Activated T-cell treated with anti-CD3 and anti-CD28 coated beads for 48 hours (primary cell): ENCODE measurements at places on chromosomes 13 and 19.

DNA sequence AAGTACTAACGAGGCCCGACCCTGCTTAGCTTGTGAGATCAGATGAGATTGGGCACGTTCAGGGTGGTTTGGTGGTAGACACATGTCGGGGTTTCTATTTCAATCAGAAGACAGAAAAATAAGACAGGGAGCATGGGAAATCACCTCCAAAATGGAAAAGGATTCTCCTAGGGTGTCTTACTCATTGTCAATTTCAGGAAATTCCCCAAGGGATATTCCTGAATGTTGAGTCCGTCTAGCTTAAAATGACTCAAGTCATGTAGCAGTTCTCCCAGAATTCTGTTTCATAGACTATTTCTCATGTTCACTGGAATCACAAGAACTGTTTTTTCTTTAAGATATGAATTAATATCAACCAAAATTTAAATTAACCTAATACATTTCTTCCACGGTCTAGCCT lies 380.1 kb downstream of the EFNB2 start:
- DNase-seq: no peak

DNA sequence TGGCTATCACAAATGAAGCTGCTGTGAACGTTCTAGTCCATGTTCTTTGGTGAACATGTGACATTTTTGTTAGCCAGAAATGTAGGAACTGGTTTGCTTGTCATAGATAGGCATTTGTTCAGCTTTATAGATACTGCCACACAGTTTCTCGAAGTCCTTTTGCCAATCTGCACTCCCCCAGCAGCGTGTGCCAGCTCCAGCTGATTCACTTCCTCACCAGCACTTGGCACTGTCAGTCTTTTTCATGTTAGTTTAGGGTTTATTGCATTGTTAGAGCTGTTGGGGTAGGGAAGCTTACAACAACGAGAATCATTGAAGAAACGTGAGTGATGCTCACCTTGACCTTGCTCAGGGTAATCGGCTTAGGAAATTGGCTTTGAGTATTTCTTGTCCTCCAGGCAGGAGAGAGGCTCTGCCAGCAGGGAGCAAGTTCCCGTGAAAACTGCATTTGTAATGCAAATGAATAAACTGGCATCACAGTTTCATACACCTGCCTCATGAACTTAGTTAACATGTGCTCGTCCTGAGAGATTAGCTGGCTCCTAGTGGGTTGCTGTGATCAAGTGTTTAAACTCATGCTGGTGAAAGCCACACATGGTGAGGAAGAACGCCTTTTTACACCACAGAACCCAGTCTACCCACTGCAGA lies 83.9 kb downstream of the ING1 start:
- DNase-seq: no peak

GRCh38 chr19:44618640-44619357 lies 5.4 kb downstream of the IGSF23 start:
- DNase-seq: no peak

DNA sequence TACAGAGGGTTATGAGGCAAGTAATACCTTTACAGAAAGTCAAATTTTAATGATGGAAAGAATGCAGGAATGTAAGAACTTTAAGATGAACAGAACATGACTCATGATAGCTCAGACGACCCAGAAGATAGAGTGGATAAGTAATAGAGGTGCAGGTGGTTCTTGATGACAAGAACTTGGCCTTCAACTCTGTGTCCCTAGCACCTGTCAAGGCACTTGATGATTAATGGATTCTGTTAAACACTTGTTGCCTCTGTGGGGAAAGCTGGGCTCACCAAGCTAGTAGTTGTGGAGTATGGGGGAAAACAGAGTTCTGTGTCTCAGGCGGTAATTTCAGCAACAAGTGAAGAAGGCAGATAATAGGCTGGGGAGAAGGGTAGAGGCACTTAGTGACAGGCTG lies 306.2 kb downstream of the ATP8A2 start:
- no peak for DNase-seq

DNA sequence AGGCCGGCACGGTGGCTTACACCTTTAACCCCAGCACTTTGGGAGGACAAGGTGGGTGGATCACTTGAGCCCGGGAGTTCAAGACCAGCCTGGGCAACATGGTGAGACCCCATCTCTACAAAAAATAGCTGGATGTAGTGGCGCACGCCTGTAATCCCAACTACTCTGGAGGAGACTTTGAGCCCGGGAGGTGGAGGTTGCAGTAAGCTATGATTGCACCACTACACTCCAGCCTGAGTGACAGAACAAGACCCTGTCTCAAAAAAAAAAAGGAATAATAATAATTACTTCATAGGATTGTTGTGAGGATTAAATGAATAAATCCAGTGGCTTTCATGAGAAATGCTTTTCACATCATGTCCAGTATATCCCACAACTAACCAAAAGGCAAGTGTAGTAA lies 8.0 kb downstream of the IGSF23 start:
- no peak for DNase-seq

GRCh38 chr13:30529085-30529834 lies 63.5 kb upstream of the HMGB1 start:
- no peak for DNase-seq

DNA sequence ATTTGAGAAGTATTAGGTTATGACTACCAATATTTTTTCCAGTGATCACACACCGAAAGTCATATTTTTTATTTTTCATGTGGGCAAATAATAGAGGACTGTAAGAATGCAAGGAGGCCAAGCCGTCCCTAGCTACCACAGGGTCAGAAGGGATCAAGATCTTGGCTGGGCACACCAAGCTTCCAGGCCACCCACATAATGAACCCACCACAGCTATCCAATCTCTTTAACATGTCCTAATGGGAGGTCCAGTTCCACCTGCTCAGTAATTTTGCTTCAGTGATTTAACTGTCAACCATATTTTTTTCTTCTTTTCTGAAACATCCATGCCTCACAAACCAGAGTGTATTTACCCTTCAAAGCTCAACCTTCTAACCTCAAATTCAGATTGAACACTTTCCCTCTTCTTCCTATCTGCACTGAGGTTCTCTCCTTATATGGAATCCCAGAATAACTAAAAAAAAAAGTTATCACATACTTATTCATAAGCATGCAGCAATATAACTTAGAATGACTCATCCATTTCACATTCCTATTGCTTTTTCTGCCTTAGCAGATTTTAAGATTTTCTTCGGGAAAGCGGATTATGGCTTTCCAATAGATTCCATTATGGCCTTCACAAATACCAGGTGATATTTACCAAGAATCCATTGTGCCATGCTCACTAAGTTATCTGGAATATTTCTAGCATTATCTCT lies 12.2 kb downstream of the ARGLU1 start:
- no peak for DNase-seq

DNA sequence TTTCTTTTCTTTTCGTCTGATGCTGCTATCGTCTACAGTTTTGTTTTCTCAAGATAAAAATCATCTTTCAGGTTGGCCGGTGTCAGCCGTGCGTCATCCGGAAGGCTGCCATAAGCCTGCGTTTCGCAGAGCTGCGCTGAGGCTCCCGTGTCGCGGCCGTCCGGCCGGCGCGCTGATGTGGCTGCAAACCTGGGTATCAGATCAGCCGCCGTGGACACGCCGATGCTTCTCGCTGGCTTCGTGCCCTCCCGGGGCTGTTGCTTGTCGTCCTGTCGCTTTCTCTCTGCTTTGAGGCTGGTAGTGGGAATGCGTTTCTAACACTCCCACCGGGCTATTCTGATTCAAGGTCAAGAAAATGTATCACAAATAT lies 45.9 kb upstream of the TFDP1 start:
- DNase-seq: no peak

- DNase-seq: no peak
Measured at GRCh38 chr13:98280176-98280510, 103.1 kb upstream of the RNF113B start.
